ENCODE measurements at places on chromosomes 3 and 15.

GRCh38 chr3:117990627-117991026 is 1044.0 kb downstream of the IGSF11 start:
- DNase-seq = no peak

GRCh38 chr3:44048196-44048924 is 193.3 kb upstream of the TOPAZ1 start:
- no peak for DNase-seq

DNA sequence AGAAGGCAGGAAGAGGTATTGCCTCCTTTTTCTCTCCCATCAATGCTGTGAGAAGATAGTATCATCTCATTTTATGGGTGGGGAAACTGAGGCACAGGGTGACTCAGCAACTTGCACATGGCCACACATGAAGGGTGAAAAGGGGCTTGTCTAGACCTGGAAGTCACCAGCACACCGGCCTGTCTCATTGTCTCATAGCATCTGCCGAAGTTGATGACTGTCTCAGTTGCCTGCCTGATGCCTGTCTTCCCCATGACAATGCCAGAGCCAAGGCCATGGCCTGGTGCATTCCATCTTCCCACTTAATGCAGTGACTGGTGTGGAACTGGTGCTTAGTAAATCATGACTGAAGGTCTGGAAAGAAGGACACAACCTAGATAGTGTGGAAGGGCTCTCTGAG is 27.9 kb upstream of the PRR23E start:
- DNase-seq = no peak

GRCh38 chr3:73586190-73586589 is 38.6 kb downstream of the PDZRN3 start:
- DNase-seq = no peak

- peak; percentile 24 for DNase-seq
These were observed 25.9 kb downstream of the GALNT15 start for GRCh38 chr3:16200411-16200810.

- no peak for DNase-seq
These were observed 11.9 kb downstream of the ARIH2 start for GRCh38 chr3:48930590-48930989.

DNA sequence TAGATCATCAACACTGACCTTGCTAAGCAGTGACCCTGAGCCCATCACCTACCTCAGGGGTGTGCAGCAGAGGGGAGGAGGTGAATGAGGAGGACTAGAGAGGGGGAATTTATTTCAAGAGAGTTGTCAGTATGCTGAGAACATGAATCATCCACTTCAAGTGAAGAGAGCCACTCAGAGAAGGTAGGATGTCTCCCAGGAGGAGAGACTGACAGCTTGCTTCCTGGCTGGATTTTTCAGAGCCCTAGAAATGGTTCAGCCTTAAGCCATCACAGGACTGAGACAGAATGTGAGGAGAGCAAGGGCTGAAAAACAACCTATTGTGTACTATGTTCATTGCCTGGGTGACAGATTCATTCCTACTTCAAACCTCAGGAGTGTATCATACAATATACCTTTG is 34.8 kb downstream of the CCNL1 start:
- DNase-seq = no peak

DNA sequence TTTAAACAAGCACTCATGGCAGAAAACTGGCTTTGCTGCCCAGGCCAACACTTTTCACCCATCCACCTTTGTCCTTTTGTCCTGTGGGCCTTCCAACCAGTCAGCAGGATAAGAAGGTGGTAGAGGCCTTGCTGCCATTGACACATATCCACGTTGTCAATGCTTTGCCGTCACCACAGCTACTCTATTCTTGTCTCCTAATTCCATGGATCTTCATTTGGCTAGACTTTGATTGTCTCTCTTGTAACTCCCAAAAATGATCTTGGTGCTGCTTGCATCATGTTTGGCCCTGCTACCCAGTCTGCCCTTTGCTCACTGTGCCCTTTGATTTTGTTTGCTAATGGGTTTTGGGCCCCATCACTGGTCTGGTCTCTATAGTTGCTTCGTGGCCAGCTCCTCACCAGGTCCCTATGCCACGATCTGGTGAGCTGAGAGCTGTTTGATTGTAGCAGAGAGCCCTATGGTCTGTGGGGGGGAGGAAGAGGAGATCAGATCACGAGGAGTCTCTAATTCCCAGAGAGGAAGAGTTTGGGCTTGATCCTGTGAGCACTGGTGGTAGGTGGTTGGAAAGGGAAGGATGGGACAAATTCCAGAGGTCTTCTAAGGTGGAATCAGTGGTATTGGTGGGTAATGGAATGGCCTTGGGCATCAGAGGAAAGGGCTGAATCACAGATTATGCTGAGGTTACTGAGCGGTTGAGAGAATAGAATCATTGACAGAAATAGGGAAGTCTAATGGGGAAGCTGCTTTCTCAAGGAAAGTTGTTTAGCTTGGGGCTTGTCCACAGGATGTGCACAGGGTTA is 40.3 kb downstream of the ABHD2 start:
- no peak for DNase-seq

- DNase-seq = peak; percentile 63
These were observed at the start of gene CLSTN2 for GRCh38 chr3:139935016-139935865. Gene CLSTN2 (plus strand): TSS chr3:139935185.

DNA sequence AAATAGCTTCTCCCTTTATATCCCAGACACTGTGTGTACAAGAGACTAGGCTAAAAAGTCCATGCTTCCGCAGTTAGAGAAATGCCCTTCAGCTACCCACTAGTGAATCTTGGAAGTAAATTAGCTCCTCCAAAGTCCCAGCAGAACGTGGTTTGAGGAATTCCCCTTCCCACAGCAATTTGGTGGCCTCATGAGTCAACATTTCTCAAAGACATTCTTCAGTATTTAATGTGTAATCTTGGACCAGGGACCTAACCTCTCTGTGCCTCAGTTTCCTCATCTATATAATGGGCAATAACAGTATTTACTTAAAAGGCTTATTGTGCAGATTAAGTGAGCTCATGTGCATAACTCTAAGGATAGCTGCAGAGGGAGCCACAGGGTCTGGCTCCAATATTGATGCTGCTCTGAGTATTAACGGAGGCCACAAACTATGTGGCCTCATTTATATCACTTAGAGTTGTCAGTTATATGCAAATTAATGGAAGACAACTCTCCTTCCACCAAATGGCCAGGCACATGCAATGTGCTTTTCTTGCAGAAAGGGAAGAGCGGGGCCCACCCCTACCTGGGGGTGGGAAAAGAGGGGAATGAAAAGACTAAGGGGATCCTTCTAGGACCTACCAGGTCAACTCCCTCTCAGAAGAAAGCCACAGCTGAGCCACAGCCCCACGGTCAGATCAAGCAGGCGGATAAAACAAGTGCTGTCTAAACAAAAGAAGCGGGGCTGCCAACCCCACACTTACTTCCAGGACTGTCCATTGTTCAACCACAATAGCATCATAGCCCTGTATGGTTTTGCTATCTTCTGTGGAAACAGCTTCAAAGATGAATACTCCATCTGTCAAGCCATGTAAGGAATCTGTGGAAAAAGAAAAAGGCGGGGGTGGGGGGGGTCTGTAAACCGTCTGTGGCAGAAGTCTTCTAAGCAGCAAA is 92.4 kb downstream of the OXNAD1 start:
- DNase-seq = no peak

- no peak for DNase-seq
These were observed 79.5 kb upstream of the BLM start for GRCh38 chr15:90637693-90638092.

DNA sequence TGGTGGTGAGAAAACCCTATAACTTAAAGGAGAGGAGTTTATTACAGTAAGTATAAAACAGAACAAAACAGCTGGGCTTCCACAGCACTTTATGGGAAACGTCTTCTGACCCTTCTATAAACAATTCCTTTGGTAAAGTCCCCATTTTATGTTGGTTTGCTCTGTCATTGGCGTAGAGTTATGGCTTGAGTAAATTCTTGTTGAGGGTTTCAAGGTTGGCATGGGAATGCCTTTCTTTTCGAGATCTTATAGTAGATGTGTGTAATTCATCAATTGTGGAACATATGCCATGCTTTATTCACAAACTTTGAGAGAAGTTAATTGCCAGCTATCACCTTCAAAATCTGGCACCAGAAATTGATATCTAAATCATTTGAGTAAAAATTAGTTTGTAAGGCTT is 11.6 kb upstream of the CHL1 start:
- no peak for DNase-seq

DNA sequence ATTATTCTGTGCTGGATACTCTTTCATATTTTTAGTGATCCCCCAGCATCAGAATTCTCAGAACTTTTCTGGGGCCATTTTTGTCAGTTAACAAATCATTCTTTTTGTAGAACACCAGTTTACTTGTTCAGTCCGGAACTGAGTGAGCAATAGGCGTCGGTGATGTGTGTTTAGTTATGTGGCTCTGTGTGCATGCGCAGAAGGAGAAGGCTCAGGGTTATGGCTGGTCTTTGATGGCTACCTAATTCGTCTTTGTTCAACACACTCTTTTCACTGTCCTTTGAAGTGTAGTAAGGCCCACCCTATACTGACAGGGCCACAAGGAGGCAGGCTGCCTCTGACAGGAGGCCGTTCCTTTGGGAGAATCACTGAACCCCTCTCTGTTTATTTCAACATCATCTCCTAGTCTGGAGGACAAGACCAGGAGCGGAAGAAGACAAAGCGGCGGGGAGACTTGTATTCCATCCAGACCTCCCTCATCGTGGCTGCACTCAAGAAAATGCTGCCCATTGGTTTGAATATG is 158.2 kb upstream of the CHRM5 start:
- DNase-seq = no peak

DNA sequence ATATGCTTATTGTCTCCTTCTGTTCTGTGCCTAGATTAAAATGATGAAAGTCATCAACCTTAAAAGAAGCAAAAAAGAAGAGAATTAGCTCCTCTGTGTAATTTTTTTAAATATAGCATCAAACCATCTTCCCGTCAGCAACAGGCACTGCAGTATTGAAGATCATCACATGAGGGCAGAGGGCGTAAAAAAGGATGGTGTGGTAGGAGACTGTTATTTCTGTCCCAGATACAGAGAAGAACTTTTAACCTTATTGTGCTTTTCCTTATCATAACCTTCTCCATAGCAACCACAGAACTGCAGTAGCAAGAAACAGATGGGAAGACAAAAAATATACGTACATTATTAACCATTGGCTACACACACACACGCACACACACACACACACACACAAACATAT is 88.8 kb downstream of the IGSF11 start:
- no peak for DNase-seq

GRCh38 chr3:13146643-13147143 is 73.5 kb upstream of the IQSEC1 start:
- no peak for DNase-seq

GRCh38 chr15:83714939-83715628 is 61.2 kb downstream of the ADAMTSL3 start:
- no peak for DNase-seq

- DNase-seq = no peak
These were observed 19.0 kb downstream of the CMTM7 start for GRCh38 chr3:32410367-32411246.

DNA sequence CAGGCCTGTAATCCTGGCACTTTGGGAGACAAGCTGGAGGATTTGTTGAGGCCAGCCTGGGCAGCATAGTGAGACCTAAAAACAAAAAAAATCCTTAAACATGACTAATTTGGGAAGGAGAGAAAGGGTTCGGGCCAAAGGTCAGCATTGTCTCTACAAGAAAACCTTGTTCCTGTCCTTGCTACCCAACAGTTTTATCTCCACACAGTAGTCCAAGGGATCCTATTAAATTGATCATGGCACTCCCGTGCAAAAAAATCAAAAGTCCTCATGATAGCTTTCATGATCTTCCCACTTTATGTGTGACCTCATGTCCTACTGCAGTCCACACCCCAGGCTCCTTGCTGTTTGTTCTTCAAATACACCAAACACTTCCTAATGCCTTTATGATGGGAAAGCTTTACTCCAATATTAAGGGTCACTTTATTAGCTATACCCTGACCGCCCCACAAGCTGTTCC is 4.2 kb downstream of the RPL15 start:
- DNase-seq = no peak

- no peak for DNase-seq
These were observed 37.2 kb downstream of the SSUH2 start for GRCh38 chr3:8607234-8608040.

DNA sequence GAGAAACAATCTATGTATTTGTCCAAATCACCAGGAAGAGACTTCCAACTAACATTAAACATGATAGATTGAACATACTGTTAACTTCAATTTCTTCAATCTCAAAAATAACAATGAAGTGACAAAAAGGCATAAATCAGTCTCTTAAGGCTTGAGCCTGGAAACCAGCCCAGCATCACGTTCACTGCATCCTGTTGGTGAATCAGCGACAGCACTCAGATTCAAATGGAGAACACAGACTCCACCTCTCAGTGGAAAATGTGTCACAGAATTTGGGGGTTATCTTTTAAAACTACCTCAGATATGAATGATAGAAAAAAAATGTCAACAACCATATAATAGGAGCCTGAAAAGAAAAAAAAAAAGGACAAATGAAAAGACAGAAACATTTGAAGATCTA is 212.0 kb downstream of the MINAR1 start:
- DNase-seq = peak; percentile 30

GRCh38 chr3:69012100-69012799 is 1.2 kb downstream of the EOGT start:
- DNase-seq = no peak

DNA sequence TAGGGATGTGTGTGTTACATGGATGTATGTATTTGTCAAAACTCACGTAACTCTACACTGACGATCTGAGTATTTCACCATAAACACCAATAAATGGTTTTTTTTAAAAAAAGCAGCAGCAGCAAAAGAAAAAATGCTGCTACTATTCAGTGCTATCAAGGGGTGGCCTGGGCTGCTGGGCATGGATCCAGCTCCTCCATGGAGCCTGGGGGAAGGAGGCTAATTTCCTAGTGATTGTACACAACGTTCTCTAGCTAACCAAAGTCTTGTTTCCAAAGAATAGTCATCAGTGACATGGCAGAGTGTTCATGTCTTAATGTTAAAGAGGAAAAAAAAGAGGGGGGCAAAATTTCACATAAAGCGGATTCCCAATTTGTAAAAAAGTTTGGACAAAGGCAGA is 29.0 kb downstream of the POMGNT2 start:
- no peak for DNase-seq

- no peak for DNase-seq
These were observed 475.4 kb downstream of the AGBL1 start for GRCh38 chr15:86555098-86555497.

DNA sequence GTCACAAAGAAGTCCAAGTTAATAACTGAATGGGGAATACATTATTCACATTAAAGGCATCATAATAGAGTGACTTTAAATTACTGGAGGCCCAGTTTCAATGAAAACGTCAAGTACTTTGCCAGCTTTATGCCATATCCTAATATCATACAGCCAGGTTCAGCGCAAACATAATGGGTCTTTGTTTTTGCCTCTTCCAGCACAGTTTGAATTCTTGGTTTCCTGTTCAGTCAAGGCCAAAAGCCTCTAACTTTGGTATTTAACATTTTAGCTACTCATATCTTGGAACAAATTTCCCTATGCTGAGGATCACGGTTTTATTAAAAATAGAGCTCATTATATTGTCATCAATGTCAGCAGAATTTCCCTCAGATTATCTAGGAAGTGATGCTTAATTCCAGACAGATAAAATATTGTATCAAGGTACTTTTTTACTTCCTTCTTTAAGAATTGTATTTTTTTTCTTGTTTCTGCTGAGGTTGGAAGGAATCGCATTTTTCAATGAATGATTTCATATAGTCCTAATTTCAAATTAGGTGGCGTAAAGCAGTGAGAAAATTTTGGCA is 269.2 kb downstream of the THRB start:
- no peak for DNase-seq

All from stimulated activated CD4-positive, alpha-beta T cell treated with anti-CD3 and anti-CD28 coated beads, Interleukin-15, amount 100 ng/mL, for 24 hours (primary cell).